ENCODE measurements at places on chromosomes 2 and 18.

DNA sequence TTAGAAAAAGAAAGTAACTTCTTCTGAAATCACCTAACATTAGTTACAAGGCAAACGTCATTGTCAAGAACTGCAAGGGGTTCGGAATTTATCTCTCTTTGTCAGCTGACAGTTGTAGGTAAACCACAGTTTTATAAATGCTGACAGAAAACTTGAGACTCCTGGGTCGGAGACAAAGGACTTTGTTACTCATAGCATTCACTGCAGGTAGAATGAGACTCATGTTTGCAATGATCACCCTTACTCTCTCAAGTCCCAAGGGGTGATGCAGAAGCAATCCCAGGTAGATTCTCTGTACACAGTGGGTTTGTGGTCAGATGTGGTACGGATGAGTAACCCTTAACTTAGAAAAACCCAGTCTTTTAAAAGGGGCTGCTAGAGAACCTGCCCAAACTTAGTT is 757.8 kb downstream of the TRIB2 start:
- DNase-seq = no peak

GRCh38 chr2:241560883-241561474 is 2.4 kb downstream of the BOK start:
- no peak for DNase-seq

DNA sequence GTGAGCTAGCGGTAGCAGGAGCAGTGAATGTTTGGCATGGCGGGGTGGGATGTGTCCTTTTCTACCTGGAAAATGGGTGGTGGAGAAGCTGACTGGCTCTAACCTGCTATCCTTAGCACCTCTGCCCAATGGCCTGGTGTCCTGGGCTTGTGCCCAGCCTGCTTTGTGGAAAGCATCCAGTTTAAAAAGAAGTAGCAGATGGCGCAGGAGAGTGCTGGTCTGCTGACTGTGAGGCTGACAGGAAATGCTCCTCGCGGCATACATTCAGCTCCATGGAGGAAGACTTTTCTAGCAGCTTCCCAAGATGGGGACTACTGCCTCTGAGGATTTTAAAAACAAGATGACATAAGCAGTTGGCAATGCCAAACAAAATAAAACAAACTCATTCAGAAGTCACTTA is 56.2 kb upstream of the LYPD6B start:
- no peak for DNase-seq

GRCh38 chr2:174024524-174025270 is 59.5 kb upstream of the SP3 start:
- DNase-seq = no peak

GRCh38 chr2:38945911-38946310 is 56.2 kb downstream of the ARHGEF33 start:
- DNase-seq = no peak
